Activated naive CD4-positive, alpha-beta T cell treated with anti-CD3 and anti-CD28 coated beads, Interleukin-2, amount 50 U/mL, for 72 hours (primary cell): ENCODE measurements at places on chromosomes 2 and 18.

DNA sequence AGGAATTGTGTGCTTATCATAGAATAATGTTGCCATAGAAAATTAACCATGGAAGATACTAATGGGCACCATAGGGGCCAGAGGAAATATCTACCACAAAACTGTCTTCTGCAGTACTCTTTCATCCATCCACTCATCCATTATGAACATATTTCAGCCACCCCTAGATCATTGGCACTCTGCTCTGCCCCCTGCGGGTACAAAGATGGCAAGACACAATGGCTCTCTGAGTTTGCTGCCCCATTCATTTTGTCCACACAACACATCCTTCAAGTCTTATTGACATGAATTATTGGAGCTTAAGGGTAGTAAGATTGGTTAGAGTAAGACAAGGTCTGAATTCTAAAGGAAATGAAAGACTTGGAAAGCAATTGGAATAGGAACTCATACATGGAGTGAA, 1224.7 kb upstream of the CELF4 start:
- DNase-seq, result no peak

DNA sequence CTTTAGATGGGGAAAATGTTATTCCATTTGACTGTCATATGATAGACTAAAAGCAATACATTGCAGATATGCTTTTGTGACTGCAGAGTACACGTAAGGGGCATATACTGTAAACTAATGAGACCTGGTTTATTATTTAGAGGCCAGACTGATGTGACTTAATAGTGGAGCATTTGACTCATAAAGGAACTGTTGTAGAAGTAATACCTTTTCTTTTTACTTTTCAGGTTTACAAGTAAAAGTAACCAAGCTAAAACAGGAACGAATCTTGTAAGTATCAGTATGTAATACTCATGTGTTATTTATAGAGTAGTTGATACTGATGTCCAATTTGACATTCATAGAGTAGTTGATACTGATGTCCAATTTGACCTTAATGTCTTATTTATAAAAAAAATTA, 13.1 kb downstream of the RBBP8 start:
- no peak for DNase-seq

DNA sequence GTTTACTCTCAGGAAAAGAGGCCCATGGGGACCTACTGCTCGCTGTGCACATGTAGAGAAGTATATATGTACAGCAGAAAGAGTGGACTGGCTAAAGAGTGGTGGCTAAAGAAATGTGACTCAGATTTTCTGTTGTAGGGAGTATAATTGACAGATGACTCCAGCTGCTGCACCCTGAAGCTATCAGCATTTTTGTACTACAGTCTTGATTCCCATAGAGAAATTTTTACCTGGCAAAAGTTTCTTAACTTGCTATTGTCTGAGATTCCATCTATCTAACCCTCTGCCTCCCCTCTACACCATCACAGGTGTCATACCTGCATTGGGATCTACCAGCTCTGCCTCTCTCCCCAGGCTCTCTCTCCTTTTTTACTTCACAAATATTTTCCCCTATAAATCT, 296.0 kb upstream of the KYNU start:
- no peak for DNase-seq

GRCh38 chr2:228986961-228987360, 284.1 kb downstream of the PID1 start:
- DNase-seq, result no peak

- no peak for DNase-seq
Observed at GRCh38 chr2:1754046-1754445, 9.7 kb upstream of the PXDN start.

DNA sequence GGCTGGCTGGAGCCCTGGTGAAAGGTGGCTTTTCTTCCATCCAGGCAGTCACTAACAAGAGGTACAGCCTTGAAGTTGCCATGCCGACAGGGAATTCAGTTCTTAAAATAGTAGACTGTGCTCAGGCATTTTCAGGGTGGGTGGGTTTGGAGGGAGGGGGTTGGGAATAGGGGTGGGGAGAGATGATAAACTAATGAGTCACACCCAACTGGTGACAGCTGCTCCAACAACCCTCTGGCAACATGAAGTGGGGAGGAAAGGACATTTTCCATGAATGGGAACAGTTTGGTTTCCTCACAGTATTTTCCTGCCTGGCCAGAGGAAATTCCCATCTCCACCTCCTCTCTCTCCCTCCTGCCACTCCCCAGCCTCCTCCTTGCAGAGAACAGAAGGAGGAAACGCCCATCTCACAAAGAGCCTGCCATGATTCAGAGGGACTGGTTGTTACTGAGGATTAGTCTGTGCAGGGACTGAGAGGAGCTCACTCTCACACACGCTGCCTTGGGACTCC, 113.0 kb upstream of the SLC1A4 start:
- no peak for DNase-seq

DNA sequence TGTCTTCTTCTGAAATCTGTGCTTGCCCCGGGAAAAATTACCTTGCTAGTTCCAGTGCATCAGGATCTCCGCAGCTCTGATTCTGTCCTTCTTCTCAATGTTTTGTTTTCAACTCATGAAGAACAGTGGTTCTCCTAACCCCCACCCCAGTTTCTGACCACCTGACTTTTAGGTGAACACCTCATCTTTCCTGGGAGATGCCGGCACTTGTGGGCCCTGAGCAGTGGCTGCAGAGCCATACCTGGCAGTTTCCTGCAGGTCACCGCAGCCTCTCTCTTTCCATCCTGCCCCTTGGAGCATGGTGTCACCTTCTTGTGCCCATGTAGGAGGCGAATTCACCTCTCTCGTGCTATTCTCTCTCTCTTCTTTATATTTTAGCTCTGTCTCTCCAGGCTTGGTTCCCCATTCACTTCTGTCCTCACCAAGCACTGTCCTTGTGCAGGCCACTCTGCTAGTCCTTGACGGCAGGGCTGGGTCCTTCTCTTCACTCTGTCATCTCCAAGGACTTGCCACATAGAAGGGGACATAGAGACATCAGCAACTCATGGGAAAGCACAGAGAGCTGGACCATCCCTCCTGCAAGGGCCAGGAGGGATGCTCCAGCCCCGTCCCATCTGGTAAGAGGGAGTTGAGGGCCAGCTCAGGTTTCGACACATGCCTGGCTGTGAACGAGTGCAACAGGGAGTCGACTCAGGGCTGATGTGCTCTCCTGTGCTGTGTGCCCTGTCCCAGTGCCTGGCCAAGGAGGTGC, 59.1 kb downstream of the DDX1 start:
- DNase-seq, result no peak

GRCh38 chr18:11336241-11336640, 186.9 kb upstream of the PIEZO2 start:
- no peak for DNase-seq

GRCh38 chr2:47569658-47570475, 166.9 kb downstream of the MSH2 start:
- no peak for DNase-seq

GRCh38 chr18:48813833-48814489, 136.8 kb downstream of the SMAD7 start:
- DNase-seq, result no peak

DNA sequence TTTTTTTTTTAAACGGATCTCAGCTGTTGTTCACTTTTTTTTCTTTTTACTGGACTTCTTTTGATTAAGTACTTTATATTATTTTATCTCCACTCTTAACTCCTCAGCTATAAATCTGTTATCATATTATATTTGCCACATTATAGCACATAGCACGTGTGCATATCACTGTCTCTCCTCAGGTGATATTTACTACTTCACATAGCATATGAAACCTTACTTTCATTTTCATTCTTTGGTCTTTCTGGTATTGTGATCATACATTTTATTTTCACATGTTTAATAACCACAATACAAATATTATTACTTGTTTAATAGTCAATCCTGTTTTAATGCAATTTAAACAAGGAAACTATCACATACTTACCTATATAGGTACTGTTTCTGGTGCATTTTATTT, 993.1 kb upstream of the TMEFF2 start:
- no peak for DNase-seq

- DNase-seq, result no peak
Observed at GRCh38 chr2:225556461-225556860, 157.0 kb downstream of the NYAP2 start.

DNA sequence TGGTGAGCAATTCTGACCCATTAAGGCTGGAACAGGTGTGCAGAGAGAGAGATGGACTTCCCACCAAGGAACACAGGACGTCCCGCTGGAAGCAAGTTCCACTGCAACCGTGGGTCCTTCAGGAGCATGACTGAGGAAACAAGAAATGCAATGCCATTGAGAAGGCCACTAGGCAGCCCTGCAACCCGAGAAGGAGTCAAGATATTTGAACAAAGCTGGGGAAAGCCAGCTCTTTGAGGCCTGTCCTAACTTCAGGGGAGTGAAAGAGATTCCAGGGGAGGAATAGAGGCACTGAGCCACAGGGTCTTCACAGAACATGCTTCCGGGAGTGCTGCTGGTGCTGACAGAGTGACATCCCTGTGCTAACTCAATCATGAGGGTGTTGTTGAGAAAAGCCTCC, 153.8 kb upstream of the ZNF236 start:
- no peak for DNase-seq

DNA sequence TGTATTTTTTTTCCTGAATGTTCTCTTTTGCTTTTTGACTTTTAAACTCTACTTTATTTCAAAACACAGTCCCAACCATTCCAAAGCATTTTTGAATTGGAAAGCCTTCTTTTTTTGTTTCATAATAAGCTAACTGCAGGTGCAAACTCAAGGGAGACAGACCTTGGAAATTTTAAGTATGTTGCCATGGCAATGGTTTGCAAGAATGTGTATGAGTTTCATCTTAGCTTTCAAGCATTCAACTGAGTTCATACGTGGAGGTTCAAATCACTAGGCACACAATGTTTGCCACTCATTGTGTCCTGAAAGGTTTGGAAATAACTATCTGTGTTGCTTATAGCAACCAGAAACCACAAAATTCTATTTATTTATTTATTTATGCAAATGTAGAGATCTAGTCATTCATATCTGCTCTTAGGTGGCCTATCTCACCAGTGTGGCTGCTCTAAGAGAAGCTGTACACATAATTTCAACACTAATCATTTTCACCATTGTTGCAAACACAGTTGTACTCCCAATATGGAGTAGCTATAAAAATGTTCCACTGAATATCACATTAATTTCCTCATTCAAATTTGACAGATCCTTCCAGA, 805.7 kb upstream of the FSHR start:
- no peak for DNase-seq

- peak; percentile 19 for DNase-seq
Observed at GRCh38 chr18:23133860-23134779, 1.2 kb upstream of the CABLES1 start.

GRCh38 chr18:36185157-36185556, 2.1 kb upstream of the MOCOS start:
- no peak for DNase-seq

DNA sequence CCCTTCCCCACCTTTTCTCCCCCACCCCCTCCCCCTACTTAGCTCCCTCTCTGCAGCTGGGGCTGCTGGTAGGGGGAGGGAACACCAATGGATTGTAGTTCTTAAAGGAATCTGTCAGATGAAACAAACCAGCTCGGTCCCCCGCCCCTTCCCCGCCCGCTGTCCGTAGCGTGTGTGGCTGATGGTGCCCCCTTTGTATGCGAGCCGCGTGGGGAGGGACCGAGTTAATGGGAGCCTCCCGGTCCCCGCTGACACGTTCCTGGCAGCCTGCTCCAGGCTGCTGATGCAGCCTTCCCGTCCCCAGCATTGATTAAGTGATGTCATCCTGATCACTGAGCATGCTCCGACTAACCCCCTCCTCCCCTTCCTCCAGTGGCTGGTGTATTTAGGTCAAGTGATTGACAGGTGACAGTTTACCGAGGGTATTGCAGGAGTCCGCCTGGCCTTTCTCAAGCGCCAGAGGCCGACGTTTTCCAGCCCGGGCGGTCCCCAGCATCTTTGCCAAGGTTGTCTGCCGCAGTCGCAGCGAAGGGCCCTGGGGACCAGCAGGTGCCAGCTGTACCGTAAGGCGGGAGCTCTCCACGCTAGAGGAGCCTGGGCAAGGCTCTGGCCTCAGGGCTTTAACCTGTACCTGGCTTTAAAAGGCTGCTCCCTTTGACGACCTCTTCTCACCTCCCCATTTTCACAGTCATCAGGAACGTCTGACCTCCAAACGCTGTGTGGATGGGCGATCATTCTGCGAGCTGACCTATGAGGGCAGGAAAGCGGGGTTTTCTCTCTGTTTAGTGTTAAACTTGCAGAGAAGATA, 1.8 kb downstream of the KIF5C start:
- DNase-seq, result peak; percentile 45

DNA sequence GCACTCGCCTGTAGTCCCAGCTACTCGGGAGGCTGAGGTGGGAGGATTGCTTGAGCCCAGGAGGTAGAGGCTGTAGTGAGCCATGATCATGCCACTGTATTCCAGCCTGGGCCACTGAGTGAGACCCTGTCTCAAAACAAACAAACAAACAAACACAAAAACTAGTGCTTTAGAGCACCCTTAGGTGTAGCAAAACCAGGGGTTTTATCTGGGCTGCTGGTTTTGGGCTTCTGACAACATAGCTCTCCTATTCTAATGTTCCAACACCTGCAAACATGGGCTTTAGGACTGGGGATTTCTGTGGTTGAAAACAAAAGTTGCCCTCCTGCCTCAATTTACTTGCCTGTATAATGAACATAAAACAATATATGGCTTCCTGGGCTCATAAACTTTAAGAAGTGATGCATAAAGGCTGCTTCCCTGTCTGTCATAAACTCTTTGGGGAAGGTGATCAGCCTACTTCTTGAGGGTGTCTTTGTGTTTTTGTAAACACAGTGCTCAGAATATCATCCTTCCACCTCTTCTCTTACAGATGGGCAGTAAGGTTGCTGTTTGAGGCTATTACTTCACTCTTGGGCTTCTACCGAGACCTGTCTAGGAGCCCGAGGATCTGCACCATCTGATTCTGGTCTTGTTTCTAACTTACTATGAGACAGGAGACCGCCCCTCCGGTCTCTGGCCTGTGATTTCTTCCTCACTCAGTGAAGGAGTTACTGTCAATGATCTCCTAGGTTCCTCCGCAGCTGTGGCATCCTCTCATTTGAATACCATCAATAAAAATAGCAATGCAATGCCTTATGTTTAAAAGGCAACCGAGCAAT, 246.5 kb downstream of the MYCN start:
- no peak for DNase-seq

DNA sequence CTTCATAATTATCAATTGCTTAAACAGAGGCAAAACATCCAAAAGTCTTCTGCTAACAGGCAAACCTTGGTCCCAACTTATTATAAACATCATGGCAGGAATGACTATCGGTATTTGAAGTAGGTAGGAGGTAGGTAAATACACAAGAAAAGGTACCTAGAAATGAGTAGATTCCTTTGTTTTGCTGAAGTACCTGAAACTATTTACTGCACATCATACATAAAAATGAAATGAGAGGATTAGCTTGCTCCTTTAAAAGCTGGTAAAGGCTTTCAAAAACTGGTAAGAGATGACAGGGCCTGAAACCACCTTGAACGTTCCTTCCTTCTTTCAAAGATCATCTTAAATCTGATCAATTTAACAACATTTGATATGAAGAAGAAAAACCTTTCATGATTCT, 55.2 kb upstream of the MAPRE2 start:
- no peak for DNase-seq

- DNase-seq, result no peak
Observed at GRCh38 chr2:96685577-96686459, 43.3 kb downstream of the FER1L5 start.

DNA sequence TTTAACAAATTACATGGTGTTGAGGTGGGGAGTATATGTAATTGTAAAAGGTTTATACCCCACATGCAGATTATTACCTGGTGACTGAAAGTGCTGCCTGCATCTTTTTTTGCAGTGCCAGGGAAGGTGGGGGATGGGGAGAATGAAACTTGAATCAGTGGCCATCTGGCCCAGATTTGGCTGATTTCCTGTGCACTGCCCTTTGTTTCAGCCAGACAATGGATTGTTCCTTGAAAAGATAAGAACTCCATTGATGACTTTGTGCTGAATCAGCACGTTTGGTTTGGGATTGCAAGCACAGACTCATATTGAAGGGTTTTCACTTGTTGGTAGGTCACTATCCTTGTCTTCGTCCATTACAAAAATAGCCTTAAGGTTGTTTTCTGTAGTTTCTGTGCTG, 20.9 kb downstream of the GREB1L start:
- no peak for DNase-seq
